ENCODE measurements at places on chromosomes 4 and X.

DNA sequence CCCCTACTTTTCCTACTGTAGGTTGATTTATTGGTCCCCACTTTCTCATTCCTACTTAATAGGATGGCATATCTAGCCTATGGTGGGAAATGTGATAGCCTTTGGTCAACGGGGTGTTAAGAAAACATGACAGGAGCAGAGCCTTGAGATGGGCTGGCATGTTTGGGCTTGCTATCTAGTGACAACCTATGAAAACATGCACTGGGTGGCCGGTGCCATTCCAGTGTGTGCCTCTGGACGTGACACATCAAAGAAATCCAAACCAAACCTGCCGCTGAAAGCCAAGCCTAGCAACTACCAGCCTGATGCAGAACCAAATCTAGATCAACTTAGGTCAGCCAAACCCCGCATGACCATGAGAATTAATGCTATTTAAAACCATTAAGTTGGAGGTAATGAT, 317.6 kb downstream of the DMD start:
- DNase-seq = no peak

GRCh38 chr4:140996766-140997165, 136.5 kb downstream of the RNF150 start:
- no peak for DNase-seq

DNA sequence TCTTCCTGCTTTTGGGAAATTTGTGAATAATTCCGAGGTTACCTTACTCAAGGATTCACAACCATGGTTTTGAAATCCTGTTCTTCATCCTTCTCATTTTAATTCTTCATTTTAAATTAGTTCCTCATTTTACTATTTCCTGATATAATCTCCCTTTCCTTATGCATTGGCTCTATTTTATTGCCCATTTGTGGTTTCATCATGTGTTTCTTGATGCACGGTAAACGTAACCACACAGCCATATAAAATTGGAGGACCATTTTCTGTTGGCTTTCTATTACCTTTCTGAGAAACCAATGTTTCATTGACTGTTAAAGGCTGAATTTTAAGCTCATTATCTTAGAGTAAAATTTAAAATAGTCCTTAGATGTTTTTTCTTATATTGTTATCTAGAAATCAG, 100.3 kb upstream of the NDST4 start:
- no peak for DNase-seq

- no peak for DNase-seq
Observed at GRCh38 chrX:124211312-124211942, 121.0 kb upstream of the TEX13D start.

GRCh38 chr4:57989430-57989829, 879.2 kb upstream of the IGFBP7 start:
- no peak for DNase-seq

DNA sequence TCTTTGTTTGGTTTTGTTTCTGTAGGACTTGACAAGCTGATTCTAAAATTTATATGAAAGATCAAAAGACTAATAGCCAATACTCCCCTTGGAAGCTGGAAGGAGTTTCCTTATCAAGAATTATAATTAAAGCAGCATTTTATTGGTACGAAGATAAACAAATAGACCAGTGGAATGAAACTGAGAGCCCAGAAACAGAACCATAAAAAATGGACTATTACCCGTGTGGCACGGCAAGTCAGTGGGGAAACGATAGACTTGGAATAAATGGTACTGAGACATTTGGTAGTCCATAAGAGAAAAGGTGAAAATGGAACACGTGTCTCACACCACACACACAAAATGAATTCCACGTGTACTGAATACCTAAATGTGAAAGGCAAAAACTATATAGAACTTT, 42.4 kb upstream of the CEP135 start:
- DNase-seq = no peak

GRCh38 chr4:38371391-38371851, 292.6 kb upstream of the KLF3 start:
- no peak for DNase-seq

DNA sequence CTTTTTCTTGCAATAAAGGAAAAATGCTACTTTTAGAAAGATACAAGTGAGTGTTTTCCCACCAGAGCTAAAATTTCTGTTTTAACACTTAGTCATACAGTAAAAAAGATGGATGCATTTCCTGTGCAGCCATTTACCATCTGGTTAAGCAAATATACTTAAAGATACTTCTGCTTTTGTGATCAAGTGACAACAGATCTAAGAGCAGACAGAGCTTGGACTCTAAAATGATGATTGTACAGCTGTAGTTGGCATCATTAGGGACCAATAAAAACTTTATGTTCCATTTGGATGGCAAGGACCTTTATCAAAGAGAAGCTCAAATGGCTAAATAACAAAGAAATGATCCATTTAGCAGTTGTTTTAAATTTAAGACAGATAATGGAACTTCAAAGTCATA, 270.8 kb downstream of the FSTL5 start:
- no peak for DNase-seq

GRCh38 chrX:130080791-130081367, 29.4 kb downstream of the ELF4 start:
- no peak for DNase-seq

- no peak for DNase-seq
Observed at GRCh38 chr4:23932901-23933308, 43.1 kb upstream of the PPARGC1A start.

- peak; percentile 45 for DNase-seq
Observed at GRCh38 chrX:38800981-38801845, at the start of gene MID1IP1. Gene MID1IP1, plus strand, starts transcription at chrX:38801459. Its CDS starts 3,488 bp downstream, at chrX:38804947.

DNA sequence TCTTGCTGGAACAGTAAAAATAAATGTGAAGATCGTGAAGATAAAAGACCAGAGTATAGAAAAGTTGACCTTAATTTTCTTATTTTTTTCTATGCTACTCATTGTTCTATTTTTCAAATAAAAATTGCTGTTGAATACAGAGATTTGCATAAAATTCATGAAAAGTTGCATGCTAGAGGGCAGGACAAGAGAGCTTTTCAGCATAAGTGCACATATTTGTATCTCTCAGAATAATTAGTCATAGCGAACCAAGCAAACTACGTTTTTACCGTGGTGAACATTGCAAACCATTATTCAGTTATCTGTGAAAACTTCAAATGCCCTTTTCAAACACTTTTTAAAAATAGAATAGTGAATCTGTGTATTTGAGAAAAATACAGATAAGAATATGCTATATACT, 26.4 kb upstream of the AFF2 start:
- DNase-seq = no peak
